Suprapubic skin (tissue), 4 donors: ENCODE measurements at places on chromosomes 1 and 21. TPM values are rescaled to one million over a fixed set of nuclear protein-coding genes. Genes with fewer than 3 reads are reported as not detected.

DNA sequence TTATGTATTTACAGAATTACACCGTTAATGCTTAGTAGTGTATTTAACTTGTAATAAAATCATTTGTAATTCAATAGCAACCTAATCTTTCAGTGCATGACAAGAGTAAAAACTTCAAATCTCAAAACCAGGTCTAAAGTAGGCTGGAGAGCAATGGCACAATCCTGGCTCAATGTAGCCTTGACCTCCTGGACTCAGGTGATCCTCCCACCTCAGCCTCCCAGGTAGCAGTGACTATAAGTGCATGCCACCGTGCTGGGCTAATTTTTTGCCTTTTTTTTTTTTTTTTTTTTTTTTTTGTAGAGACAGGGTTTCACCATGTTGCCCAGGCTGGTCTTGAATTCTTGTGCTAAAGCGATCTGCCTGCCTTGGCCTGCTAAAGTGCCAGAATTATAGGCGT lies 11.3 kb downstream of the IPP start:
- no peak overlapping the region for H3K27ac ChIP-seq
- no peaks in the 10 kb centered on the region for H3K27me3 ChIP-seq
- H3K36me3 ChIP-seq, result peaks cover 19% of the 10 kb centered on the region
- H3K4me1 ChIP-seq, result no peaks in the 10 kb centered on the region
- no peak overlapping the region for H3K4me3 ChIP-seq

DNA sequence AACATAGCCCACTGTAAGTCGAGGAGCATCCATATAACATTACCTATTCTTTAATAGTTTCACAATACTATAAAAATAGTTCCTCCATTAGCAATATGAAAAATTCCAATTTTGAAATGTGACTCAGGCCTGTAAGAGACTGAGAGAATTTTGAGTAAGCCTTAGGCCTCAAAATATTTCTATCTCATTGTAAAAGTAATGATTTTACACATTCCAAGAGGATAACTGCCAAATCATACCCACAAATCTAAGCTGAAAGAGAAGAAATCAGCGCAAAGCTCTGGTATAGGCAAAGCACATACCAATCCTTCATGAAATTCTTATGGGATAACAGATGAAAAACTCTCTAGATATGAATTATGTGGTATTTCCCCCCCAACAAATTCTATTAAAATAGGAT lies 144.1 kb downstream of the CDC42BPA start:
- no peak for DNase-seq
- no peaks in the 10 kb centered on the region for H3K36me3 ChIP-seq
- H3K4me3 ChIP-seq, result no peak overlapping the region
- H3K27me3 ChIP-seq, result no peaks in the 10 kb centered on the region

DNA sequence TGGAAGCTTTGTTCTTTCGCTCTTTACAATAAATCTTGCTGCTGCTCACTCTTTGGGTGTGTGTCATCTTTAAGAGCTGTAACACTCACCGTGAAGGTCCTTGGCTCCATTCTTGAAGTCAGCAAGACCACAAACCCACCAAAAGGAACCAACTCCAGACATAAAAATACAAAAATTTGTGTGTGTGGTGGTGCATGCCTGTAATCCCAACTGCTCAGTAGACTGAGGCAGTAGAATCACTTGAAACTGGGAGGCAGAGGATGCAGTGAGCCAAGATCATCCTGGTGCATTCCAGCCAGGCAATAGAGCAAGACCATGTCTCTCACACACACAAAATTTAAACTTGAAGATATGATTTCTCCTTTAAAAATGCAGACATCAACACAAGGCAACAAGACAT lies 1431.7 kb upstream of the B3GALT2 start:
- H3K4me1 ChIP-seq, result no peaks in the 10 kb centered on the region
- no peaks in the 10 kb centered on the region for H3K27me3 ChIP-seq
- H3K27ac ChIP-seq, result no peak overlapping the region
- no peak overlapping the region for H3K4me3 ChIP-seq

The GCSAML gene
- not detected for total RNA-seq

DNA sequence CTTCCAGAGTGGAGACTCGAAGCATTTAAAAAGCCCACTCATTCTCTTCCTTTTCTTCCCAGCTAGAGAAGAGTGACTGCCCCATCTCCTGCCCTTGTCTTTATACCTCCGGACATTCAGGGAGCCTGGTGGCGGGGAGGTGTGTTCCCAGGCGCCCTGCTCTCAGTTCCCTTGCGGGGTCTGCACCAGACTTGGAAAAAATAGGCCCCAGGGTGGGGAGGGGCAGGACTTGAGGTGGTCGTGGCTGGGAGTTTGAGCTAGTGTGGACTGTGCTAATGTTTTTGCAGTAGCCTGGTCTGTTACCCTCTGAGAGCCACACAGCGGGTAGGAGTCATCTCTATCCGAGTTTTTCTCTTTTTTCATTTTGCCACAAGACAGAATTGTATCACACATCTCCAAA lies 139.1 kb downstream of the PEX14 start:
- peak; percentile 57 for DNase-seq
- no peak overlapping the region for H3K4me3 ChIP-seq
- H3K27ac ChIP-seq, result no peak overlapping the region
- no peaks in the 10 kb centered on the region for H3K27me3 ChIP-seq
- peaks cover 4% of the 10 kb centered on the region for H3K4me1 ChIP-seq
- H3K36me3 ChIP-seq, result peaks cover 5% of the 10 kb centered on the region

The PLEKHN1 gene
- 69.0 TPM for total RNA-seq

The SAMSN1 gene
- total RNA-seq, result 1.9 TPM

- no peak overlapping the region for H3K27ac ChIP-seq
- H3K4me3 ChIP-seq, result no peak overlapping the region
- peaks cover 9% of the 10 kb centered on the region for H3K27me3 ChIP-seq
- no peaks in the 10 kb centered on the region for H3K36me3 ChIP-seq
- no peak for DNase-seq
- peaks cover 7% of the 10 kb centered on the region for H3K4me1 ChIP-seq
These were observed 23.2 kb downstream of the KANK4 start for GRCh38 chr1:62295921-62296491.

GRCh38 chr1:7447093-7447492 lies 324.0 kb upstream of the VAMP3 start:
- H3K27ac ChIP-seq, result no peak overlapping the region
- no peak for DNase-seq
- H3K4me3 ChIP-seq, result no peak overlapping the region
- H3K4me1 ChIP-seq, result no peaks in the 10 kb centered on the region

DNA sequence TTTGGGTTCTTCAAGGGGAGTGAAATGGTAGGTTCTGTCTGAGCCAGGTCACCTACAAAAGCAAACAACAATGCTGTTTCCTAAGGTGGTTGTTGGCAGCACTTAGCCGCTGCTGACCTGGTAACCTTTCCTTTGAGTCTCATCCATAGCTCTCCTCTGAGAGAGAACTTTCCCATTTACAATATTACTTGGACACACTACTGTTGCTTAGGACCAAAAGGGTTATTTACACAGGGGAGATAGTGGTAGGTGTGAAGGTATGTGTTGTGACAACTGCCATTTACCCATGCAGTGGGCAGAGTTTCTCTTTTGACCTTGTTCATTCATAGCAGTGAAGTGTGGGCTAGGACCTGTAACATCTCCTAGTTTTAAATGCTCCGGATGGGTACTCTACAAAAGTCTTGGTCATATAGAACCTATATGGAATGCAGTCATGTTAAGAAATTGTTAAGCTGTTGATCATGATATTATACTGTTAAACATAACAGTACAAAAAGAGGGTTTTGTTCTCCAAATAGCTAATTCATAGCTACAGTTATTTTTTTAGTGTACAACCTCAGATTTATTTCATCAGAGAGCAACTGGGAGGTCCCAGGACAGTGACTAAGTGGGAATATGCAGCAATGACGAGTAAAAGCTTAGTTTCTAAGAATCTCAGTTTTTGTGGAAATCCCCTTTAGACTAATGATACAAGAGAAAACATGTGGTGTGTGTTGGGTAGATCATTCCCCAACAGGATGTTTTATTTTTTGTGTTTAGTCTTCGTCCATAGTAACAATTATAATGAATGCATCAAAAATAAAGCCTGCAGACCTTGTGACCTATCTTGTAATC lies 219.7 kb downstream of the NFIA start:
- peaks cover 22% of the 10 kb centered on the region for H3K4me1 ChIP-seq
- H3K4me3 ChIP-seq, result no peak overlapping the region
- peak overlapping the region; percentile 53 for H3K27ac ChIP-seq
- no peaks in the 10 kb centered on the region for H3K36me3 ChIP-seq
- H3K27me3 ChIP-seq, result no peaks in the 10 kb centered on the region

GRCh38 chr1:75724472-75725022 lies at the start of gene ACADM:
ACADM (plus strand) TSS chr1:75724709; CDS start chr1:75724788, 79 bp downstream.
- peak within 1 kb of the TSS; percentile 80 for H3K27ac ChIP-seq
- H3K27me3 ChIP-seq, result no peaks in the 10 kb centered on the region
- peak within 1 kb of the TSS; percentile 57 for H3K4me3 ChIP-seq
- peak; percentile 90 for DNase-seq
- no peaks in the 10 kb centered on the region for H3K36me3 ChIP-seq

DNA sequence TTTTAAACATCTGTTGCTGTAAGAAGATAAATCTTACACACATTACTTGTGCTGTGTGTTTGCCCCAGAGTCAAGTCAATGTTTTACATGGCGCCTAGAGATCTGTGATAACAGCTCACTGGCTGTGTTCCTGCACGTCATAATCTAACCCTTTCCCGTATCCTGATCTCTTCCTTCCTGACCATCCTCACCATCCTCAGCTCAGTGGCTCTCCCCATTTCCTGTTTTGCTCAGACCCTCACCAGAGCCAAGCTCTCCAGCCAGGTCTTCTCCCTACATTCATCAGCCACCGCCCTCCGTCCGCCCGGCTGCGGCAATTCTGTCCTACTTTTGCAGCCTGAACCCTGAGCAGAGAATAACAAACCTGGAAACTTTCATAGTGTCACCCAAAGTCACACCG lies 824.7 kb downstream of the USP25 start:
- no peak for DNase-seq
- H3K36me3 ChIP-seq, result no peaks in the 10 kb centered on the region
- no peaks in the 10 kb centered on the region for H3K4me1 ChIP-seq
- no peaks in the 10 kb centered on the region for H3K27me3 ChIP-seq
- no peak overlapping the region for H3K27ac ChIP-seq

- no peaks in the 10 kb centered on the region for H3K4me1 ChIP-seq
- H3K27ac ChIP-seq, result no peak overlapping the region
- H3K4me3 ChIP-seq, result no peak overlapping the region
- no peaks in the 10 kb centered on the region for H3K27me3 ChIP-seq
- H3K36me3 ChIP-seq, result no peaks in the 10 kb centered on the region
These were observed 103.6 kb upstream of the ZRANB2 start for GRCh38 chr1:71184410-71184809.

DNA sequence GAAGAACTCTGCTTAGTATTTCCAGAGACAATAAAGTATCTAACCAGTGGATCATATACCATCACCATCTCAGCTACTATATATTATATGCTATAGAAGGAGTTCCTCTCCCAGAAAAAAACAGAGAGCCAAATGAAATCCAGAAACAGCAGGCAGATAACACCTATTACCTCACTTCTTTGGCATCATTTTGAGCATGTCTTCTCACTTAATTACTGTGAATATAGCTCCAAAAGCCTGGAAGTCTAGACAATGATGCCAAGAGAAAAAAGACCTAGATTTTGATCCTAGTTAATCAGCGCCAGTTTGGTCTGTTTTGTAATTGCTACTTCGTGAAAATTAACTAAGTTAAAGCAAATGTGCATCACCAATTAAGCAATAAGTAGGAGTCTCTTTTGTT lies 131.3 kb downstream of the EIF4G3 start:
- no peaks in the 10 kb centered on the region for H3K27me3 ChIP-seq
- DNase-seq, result no peak
- H3K4me1 ChIP-seq, result no peaks in the 10 kb centered on the region
- no peak overlapping the region for H3K27ac ChIP-seq
- H3K4me3 ChIP-seq, result no peak overlapping the region
- peaks cover 4% of the 10 kb centered on the region for H3K36me3 ChIP-seq

The CHI3L1 gene
- 122 TPM for total RNA-seq

GRCh38 chr21:41289431-41289830 lies 27.2 kb upstream of the FAM3B start:
- no peak overlapping the region for H3K27ac ChIP-seq
- peaks cover 12% of the 10 kb centered on the region for H3K27me3 ChIP-seq
- H3K4me1 ChIP-seq, result no peaks in the 10 kb centered on the region
